ENCODE measurements at places on chromosomes 4 and X. TPM values are rescaled to one million over a fixed set of nuclear protein-coding genes. Genes with fewer than 3 reads are reported as not detected.

Gene MTMR8
- 8.0 TPM for total RNA-seq

Gene TBC1D9
- total RNA-seq = 0.04 TPM

Gene UGT2B15
- total RNA-seq = not detected

Gene SPANXA1
- not detected for total RNA-seq

Gene UTP14A
- total RNA-seq = 29.3 TPM

Gene ARMCX1
- 2.4 TPM for total RNA-seq

Gene ARR3
- not detected for total RNA-seq

Gene F8
- 5.8 TPM for total RNA-seq

Gene SORCS2
- 0.25 TPM for total RNA-seq

Gene HTRA3
- total RNA-seq = not detected

Gene GLRB
- total RNA-seq = not detected

Gene SORBS2
- not detected for total RNA-seq

Gene TEX13C
- not detected for total RNA-seq

Gene PHOX2B
- total RNA-seq = not detected

Gene RADX
- total RNA-seq = 12.1 TPM

Gene AR
- total RNA-seq = not detected

All from activated naive CD4-positive, alpha-beta T cell treated with anti-CD3 and anti-CD28 coated beads, Interleukin-2, amount 50 U/mL, for 72 hours (primary cell).